ENCODE measurements at places on chromosomes 1 and 21. TPM values are rescaled to one million over a fixed set of nuclear protein-coding genes. Genes with fewer than 3 reads are reported as not detected.

GRCh38 chr1:31429583-31429982 lies 16.6 kb downstream of the SERINC2 start:
- peak; percentile 35 for DNase-seq

DNA sequence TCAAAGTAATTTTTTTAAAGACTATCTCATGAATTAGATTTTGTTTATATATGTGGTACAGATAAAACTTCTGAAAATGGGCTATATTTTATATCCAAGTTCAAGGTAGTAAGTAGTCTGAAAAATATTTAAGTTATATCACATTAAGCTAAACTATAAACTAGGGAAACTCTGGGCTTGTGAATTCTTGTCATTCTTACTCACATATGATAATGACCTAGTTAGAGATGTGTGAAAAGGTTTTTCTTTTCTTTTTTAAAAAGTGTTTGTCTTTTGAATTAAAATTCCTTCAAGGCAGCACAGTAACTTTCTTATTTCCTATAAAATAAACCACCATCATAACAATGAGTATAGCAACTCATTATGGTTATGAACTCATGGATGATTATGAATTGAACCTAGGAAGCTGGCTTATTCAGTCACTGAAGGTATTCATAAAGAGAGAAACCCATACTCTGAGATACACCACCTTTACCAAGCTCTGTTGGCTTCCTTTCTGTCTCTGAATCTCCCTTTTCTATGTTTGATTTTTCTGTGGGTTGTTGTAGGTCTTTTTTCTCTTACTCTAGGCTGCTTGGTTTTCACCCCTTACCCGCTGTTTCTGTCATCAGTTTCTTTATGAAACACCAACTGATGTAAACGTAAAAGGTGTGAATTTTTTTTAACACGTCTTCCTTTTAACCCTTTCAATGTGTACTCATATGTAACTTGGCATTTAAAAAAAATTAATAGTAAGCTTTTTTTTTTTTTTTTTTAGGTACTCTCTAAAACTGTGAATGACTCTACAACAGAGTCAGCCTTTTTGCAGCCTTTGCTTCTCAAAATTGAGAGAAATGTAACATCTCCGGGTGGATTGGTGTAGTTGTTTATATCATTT lies 25.2 kb downstream of the IL12RB2 start:
- no peak for DNase-seq

Gene GNAI3
- 6.9 TPM for total RNA-seq

DNA sequence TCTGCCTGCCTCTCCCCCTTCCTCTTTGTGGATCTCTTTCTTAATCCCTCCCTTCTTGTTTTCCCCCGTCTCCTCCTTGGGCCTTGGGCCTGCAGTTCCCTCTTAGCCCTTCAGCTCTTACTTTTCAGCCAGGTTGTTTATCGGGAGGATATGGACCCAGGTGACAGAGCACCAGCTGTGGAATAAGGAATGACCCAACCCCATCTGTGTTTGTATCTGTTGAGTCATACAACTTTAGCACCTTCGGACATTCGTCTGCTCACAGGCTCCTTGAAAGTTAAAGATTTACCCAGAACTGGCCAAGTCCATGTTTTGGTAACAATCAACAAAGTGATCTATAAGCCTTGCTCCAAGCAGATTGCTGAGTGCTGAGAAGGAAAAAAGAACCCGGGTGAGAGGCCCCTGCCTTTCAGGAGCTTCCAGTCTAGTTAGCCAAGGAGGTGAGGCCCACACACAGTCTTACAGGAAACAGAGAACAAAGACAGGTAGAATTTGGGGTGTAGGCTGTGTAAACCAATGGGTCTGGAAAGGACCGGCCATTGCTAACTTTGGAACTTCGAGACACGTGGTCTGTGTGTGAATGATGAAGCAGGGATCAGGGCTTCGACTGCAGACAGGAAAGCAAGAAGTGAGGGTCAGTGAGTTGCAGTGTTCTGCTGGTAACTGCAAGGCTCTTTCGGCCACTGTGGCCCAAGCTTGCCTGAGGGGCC lies 66.7 kb upstream of the F3 start:
- no peak for DNase-seq

DNA sequence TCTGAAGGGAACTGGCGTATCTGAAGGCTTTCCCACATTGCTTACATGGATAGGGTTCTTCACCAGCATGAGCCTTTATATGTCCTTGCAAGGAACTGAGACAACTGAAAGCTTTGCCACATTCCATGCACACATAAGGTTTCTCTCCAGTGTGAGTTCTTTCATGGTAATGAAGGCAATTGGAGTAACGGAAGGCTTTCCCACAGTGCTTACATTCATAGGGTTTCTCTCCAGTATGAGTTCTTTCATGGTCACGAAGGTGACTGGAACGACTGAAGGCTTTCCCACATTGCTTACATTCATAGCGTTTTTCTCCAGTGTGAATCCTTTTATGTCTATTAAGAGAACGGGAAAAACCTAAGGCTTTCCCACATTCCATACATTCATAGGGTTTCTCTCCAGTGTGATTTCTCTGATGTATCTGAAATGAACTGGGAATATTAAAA lies 15.0 kb downstream of the ZNF124 start:
- DNase-seq = no peak

Gene BEST4
- total RNA-seq = not detected

Gene VCAM1
- 8.1 TPM for total RNA-seq

DNA sequence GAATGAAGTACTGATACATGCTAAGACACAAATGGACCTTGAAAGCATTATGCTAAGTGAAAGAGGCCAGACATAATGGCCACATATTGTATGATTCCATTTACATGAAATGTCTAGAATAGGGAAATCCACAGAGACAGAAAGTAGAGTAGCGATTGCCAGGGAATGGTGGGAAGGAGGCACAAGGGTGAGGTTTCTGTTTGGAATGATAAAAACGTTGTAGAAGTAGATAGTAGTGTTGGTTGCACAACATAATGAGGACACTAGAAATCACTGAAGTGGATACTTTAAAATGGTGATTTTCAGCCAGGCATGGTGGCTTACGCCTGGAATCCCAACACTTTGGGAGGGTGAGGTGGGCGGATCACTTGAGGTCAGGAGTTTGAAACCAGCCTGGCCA lies 97.6 kb upstream of the VANGL1 start:
- DNase-seq = no peak

DNA sequence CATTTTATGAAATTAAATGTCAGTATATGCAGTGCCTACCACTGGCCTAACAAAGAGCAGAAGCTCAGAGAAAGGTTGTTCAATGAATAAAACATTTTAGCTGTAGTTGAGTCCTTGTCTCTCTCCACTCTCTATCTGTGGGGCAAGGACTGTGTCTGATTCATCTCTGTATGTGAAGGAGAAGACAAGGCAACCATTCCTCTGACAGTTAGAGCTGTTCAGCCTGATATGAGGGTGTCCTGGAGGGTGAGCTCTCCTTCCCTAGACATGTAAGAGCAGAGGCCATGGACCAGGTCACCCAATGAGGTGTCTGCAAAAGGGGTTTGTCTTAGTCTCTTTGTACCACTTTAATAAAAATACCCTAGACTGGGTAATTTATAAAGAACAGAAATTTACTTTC lies 4.5 kb upstream of the PDZK1IP1 start:
- DNase-seq = no peak

Gene ATP1B1
- total RNA-seq = 192 TPM

Gene TRIM58
- 6.0 TPM for total RNA-seq

GRCh38 chr1:204318324-204318723 lies 41.4 kb downstream of the PLEKHA6 start:
- no peak for DNase-seq

DNA sequence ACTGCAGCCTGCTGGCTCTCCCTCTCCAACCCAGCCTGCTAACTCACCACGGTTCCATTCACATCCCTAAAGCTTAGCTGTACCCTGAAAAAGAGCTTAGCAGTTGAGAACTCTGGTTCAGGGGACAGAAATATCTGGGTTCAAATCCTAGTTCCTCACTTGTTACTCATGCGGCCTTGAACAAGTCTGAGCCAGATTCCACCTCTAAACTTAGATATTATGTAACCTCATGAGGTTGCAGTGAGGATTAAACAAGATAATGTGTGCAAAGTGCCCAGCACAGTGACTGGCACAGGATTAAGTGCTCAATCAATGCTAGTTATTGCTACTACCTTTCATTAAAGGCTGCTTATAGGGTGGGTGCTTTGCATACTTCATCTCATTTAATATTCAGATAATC lies 41.3 kb upstream of the DHCR24 start:
- DNase-seq = no peak

DNA sequence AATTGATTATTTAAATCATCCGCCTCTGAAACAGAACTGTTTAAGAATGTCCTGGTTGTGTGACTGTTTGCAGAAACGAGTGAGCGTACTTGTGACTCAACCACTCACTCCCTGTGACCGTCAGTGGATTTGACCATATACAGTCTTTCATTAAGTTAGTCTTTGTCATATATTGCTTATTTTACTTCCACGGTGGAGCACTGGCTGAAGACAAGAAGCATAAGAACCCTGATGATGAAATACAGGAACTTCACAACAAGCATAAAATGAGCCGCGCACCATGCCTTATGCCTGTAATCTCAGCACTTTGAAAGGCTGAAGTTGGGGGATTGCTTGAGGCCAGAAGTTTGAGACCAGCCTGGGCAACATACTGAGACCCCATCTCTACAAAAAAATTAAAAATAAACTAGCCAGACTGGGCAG lies 194.0 kb downstream of the TOMM20 start:
- no peak for DNase-seq

DNA sequence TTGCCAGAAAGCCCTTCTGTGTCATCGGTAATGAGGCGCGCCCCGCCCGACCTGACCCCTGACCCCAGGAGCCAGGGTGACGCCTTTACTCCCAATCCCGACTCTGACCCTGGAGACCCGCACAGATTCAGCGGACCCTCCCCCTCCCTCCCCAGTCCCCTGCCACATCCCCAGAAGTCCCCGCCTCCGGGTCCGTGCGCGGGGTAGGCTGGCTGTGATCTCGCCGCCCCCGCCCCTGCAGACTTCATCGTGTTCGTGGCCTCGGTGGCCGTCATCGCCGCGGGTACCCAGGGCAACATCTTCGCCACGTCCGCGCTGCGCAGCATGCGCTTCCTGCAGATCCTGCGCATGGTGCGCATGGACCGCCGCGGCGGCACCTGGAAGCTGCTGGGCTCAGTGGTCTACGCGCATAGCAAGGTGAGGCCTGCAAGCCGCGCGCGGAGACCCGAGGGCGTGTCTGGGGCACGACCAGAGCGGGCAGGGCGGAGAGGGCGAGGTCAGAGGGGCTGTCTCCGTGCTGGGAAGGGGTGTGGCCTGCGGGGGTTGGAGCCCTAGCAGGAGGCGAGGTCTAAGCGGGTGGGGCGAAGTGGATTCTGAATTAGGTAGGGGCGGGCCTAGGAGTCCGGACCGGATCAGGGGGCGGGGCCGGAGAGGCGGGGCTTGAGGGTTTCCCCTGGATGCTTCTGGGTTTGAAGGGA lies 34.8 kb downstream of the KCNQ4 start:
- peak; percentile 87 for DNase-seq

DNA sequence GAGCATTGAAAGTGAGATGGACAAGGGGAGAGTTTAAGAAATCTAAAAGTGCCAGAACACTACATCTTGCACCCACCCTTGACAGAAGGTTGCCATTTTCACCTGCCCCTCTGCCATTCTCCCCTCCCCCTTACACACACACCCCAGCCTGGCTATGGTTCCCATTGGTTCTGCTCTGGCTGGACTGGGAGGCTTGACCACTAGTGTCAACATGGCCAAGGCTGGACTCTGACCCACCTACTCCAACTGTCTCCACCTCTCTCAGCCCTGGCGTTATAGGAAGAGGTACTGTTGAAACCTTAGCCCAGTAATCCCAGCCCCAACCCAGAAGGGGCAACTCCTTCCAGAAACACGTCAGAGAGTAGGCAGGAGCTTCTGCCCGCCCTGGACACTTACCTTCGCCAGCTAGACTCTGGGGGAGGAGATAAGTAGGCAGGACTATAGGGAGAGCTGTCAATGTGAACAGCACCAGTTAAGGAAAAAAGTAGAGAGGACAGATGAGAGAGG lies 4.5 kb downstream of the CRTC2 start:
- no peak for DNase-seq

Gene OR10J4
- total RNA-seq = not detected

GRCh38 chr1:196387766-196388165 lies 220.5 kb downstream of the KCNT2 start:
- no peak for DNase-seq

DNA sequence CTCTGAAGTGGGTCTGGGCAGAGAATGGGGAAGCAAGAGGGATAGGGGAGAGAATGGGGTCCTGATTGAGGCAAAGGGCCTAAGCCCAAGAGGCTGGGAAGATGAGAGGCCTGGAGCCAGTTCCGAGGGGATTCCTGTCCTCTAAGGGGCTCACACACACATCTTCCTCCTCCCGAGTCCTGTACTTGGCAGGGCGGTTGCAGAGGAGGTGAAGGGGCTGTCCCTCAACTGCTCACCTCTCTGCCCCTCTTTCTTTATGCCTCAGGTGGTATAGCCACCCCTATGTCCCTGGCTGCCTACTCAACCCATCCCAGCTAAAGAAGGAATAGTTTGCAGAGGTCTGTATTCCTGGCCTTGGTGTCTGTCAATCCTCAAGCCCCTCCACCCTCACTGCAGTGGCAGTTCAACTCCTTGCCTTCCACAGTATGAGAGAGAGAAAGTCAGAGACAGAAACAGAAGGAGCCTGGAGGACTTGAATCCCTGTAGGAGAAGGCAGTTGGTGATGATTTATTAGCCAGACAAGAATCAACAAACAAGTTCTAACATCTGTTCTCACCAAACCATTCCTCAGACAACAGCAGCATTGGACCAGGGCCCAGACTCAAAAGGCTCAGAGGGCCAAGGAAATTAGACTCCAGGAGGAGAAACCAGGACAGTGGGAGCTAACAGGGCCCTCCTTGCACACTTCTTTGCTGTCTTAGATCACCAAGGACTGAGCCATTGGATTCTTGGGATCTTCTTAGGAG lies 10.7 kb downstream of the SH2D2A start:
- DNase-seq = no peak

Gene KRTAP10-9
- not detected for total RNA-seq

Gene PADI1
- total RNA-seq = not detected

DNA sequence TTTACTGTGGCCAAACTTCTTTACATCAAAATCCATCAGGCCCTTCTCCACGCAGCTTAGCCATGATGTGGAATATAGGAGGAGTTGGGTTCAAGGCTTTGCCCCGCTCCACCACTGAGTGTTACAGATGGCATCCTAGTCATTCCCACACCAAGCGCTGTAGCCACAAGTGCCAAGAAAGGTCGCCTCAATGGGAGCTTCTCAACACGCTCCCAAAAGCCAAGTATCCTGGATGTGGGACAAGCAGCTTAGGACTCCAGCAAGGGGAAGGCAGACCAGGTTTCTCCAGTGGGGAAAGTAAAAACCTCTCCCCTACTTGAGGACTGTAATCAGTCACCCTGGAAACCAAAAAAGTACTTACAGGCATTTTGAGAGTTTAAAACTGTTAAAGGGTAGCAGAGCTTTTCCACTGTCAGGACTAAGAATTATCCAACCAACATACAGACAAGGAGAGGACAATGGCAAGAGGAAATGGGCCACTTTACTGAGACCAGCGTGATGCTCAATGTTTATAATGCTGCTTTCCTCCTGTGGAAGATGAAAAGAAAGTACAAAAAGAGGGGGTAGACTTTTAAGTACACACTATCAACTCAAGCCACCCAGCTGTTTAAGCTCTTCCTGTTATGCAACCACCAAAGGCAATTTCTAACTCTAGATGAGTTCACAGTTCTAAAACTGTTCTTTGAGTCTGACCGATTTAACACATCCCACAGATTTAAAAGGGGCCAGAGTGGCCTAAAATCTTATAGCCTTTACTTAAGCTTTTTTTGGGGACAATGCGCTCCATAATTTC lies 120.7 kb upstream of the KRTAP19-8 start:
- DNase-seq = no peak

GRCh38 chr1:103326595-103326994 lies 198.9 kb upstream of the RNPC3 start:
- DNase-seq = no peak

Gene MIS18A
- 4.0 TPM for total RNA-seq

Gene DENND2C
- total RNA-seq = 2.3 TPM

GRCh38 chr1:204867666-204868339 lies 2.9 kb upstream of the NFASC start:
- no peak for DNase-seq

Data from upper lobe of right lung (tissue), 1 donor.